Activated CD8-positive, alpha-beta memory T cell treated with anti-CD3 and anti-CD28 coated beads, Interleukin-2, amount 50 U/mL, for 48 hours (primary cell): ENCODE measurements at places on chromosomes 16 and 17.

DNA sequence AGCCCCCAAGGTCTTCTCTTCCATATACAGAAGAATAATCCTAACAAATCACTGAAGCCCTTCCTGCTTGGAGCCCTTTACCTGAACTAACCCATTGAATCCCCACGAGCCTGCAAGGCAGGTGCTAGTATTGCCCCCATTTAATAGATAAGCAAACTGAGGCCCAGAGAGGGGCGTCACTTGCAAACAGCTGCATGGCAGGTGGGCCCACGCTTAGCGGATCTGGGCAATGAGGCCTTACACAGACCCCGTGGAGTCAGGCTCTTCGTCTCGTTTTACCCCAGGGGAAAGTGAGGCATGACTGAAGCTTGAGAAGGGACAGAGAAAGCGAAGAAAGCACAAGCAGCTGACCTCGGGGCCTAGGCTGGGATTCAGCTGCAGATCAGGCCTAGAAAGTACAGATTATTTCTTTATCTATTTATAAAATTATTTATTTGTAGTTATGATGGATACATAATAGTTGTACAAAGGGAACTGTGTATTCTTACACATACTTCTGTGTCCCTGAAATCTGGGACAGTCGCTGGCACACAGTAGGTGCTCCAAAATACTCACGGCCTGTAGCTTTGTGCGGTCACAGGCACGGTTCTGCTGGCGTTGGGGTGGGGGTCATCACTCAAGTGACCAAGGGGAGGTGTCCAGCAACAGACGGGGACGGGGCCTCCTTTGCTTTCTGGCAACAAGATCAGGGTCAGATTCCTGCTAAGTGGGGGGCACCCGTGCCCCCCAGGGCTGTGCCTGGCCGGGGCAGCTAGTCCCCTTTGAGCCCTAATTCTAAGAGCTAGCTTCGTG, 223.2 kb upstream of the GSE1 start:
- no peak for DNase-seq

GRCh38 chr16:29307598-29308507, 98.7 kb downstream of the NPIPB11 start:
- DNase-seq = no peak

GRCh38 chr17:72852277-72852938, 240.1 kb downstream of the SLC39A11 start:
- no peak for DNase-seq

GRCh38 chr17:9368631-9369030, 207.0 kb downstream of the STX8 start:
- no peak for DNase-seq

GRCh38 chr17:76543826-76544545, 4.1 kb downstream of the PRCD start:
- DNase-seq = no peak

GRCh38 chr17:74532115-74532514, 840 bp upstream of the CD300LB start:
- peak; percentile 45 for DNase-seq

DNA sequence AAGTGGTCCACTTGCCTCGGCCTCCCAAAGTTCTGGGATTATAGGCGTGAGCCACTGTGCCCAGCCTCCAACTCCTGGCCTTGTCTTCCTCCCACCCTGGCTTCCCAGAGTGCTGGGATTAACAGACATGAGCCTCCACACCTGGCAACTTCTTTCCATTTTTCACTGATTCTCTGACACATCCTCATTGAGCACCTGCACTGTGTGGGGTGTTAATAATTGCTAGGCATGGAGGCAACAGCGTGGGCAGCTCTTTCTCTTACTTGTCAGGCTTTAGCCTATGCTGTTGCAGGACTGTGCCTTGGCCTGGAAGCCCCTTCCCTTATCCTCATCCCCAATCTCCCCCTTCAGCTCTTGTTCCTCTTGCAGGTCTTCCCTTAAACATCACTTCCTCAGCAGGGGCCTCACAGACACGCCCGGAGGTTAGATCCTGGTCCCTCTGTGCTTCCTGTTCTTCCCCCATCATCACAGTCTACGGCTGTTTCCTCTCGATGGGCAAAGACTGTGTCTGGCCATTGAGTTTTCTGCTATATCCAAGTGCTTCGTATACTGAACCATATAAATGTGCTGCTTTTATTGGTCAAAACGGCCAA, 7.9 kb downstream of the QPRT start:
- DNase-seq = no peak

- DNase-seq = peak; percentile 69
Observed at GRCh38 chr16:57815987-57816745, 13.9 kb upstream of the KIFC3 start.

GRCh38 chr17:81399481-81400153, 4.4 kb downstream of the BAHCC1 start:
- DNase-seq = no peak

DNA sequence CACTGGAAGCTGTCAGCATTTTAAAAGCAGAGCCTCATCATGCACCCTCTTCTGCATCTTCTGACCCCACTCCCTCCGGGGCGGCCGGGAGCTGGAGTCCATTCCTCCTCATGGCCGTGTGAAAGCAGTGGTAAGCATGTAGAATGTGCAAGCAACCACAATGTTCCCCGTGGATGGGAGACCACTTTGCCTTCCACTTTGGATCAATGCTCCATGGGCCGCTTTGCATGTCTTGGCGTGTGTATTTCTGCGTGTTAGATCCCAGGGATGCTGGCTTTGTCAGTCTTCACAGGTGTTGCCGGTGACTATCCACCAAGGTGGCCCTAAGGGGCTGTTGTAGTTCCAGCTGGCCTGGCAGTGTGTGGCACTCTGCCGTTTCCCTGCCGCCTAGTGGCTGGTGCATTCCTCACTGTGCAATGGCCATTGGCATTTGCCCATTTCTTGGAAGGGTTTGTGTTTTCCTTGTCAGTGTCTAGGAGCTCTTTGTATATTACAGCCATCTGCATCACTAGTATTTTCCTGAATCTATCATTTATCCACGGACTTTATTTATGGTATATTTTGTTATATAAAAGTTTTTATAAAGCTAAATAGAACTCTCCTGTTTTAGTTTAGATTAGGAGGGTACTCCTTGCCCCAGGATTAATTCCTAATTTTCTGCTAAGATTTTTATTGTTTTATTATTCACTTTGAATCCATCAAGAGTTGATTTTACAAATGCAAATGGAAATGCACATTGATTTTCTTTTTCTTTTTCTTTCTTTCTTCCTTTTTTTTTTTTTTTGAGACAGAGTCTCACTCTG, 5.8 kb upstream of the ALDH3A1 start:
- DNase-seq = no peak

- no peak for DNase-seq
Observed at GRCh38 chr16:81600275-81600674, 155.7 kb downstream of the CMIP start.

DNA sequence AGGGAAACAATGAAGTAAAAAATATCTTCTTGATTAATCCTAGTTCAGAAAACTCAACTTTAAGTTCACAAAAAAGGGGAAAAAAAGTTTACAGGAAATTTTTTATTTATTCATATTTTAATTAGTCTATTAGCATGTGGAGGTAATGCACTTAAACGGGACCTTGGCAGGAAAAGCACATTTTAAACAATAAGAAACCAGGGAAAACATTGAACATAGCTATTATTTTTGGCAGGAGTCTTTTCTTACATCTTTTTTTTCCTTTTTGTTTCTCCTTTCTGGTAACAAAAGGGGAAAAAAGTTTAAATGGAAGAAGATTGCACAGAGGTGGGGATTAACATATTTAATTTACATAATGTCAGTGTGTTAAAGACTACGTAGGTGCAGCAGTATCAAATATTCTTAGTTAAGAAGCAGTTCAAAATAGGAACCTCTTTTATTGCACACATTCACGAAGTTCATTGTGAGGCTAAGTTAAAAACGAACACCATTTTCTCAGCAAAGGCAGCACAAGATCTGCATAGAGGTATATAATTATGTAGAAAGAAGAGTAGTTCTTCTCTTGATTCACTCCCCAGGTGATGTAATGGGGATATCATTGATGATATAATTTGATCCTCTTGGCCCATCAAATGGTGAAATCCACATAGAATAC, 940.5 kb downstream of the CDH11 start:
- no peak for DNase-seq

DNA sequence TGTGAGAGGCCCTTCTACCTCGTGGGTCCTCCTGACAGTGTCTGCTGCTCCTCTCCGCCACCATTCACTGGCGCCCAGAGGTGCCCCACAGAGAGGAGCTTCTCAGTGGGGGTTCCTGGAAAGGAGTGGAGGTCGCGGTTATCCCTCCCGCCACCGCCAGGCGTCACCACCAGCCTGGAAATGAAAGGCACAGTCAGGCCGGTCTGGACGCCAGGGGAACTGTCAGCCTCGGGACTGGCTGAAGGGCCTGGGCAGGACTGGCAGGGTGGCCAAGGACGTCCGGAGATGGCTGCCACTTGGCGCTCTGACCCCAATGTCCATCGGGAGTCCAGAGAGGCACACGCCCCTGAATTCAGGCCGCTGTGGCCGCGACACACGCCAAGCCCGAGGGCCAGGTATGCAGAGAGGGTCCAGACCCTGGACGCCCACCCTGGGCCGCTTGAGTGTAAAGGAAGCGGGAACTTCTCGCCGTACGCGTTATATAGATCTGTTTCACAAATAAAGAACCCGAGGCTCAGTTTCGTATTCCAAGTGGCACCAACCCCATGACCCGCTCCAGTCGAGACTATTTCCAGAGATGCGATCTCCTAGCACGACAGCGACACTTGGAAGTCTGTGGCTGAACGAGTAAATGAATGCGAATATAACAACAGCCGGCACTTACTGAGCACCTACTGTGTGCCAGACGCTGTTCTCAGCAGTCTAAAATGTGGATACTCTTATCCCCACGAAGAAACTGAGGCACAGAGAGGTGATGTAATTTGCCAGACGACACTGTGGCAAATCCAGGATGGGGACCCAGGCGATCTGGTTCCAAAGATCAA, 7.6 kb upstream of the NXPH3 start:
- DNase-seq = peak; percentile 95

- no peak for DNase-seq
Observed at GRCh38 chr17:9256751-9257629, 235.7 kb downstream of the NTN1 start.

- DNase-seq = no peak
Observed at GRCh38 chr17:14505606-14506005, 204.7 kb downstream of the HS3ST3B1 start.

GRCh38 chr17:61412860-61413660, 13.4 kb downstream of the TBX2 start:
- no peak for DNase-seq

DNA sequence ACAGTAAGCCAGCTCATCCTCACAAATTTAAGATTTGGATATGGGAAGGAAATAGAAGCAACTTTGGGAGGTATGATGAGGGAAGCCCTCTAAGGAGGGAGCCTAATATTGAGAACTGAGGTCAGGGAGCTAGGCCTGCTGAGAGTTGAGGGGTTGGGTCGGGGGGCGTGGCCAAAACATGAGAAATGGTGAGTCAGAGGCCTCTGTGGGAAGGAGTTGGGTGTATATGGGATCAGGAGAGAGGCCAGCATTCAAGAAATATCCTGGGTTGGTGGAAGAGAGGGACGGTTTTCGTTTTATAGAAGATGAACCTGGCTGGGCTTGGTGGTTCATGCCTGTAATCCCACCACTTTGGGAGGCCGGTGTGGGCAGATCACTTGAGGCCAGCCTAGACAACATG, 48.4 kb downstream of the CLEC16A start:
- no peak for DNase-seq

GRCh38 chr17:15658296-15658695, 25.8 kb downstream of the TRIM16 start:
- no peak for DNase-seq

DNA sequence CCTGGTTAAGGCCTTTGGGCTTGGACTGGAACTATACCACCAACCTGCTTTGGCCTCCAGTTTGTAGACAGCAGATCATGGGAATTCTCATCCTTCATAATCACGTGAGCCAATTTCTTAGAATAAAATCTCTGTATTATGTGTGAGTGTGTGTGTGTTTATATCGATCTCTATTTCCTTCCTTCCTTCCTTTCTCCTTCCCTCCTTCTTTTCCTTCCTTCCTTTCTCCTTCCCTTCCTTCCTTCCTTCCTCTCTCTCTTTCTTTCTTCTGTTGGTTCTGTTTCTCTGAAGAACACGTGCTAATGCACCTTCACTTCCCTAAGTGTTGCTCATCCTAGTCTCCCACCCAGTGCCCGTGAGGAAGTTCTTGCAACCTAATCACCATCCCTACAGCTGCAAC, 35.5 kb upstream of the PHB1 start:
- DNase-seq = no peak

DNA sequence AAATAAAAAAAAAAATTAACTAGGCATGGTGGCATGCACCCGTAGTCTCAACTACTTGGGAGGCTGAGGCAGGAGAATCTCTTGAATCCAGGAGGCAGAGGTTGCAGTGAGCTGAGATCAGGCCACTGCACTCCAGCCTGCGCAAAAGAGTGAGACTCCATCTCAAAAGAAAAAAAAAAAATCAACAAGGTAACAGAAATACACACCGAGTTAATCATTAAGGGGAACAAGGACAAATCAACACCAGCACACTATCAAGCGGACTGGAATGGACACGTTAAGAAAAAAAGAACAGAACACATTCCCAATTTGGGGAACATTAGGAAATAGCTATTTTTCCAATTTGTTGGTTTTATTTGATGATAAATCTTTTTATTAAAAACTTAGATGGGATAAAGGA, 28.4 kb upstream of the GLG1 start:
- DNase-seq = peak; percentile 8

- DNase-seq = no peak
Observed at GRCh38 chr17:17776889-17777288, 59.9 kb downstream of the SREBF1 start.

DNA sequence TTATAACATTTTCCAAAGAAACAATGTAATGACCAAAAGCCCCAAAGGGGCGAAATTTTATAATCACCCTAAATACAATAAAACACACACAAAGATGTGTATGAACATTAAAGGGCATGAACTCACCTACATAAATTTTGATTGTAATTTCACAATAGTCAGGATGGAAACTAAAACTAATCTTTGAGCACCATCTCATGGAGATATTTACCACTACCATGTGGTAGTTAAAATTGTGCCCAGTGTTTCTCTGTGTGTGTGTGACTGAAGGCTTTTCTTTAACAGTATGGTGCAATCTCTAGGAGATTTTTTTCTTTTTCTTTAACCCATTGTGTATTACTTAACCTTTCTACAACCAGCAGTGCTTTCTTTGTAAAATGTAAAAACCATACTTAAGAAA, 19.7 kb upstream of the MEIOC start:
- no peak for DNase-seq

- no peak for DNase-seq
Observed at GRCh38 chr17:10099051-10099571, 99.3 kb downstream of the GAS7 start.

DNA sequence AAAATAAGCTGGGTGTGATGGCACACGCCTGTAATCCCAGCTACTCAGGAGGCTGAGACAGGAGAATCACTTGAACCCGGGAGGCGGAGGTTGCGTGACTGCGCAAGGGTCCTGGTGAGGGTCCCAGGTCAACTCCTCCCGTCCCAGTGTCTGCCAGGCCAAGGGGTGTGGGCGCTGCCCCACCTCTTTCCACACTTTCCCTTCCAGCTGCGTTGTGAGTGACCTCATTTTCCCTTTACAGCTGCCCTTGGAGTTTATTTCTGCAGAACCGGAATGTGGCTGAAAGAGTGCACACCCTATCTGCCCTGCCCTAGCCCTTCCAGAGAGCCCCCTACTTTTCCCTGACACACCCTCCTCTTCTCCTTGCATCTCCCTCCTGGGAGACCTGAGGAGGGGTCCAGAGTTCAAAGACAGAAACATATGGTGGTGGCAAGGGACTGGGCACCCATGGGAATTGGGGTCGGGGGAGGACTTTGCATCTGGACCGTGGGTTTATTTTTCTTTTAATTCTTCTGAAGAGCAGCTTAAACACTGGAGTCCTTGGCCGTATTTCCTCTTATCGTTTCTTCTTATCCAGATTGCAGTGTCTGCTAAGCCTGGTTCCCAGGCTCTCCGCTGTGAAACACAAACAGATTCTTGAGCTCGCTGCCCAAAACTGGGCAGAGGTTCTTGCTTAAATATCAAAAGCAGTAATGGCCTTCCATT, 20.9 kb downstream of the MRC2 start:
- DNase-seq = no peak
